ENCODE measurements at places on chromosomes 4 and X.

DNA sequence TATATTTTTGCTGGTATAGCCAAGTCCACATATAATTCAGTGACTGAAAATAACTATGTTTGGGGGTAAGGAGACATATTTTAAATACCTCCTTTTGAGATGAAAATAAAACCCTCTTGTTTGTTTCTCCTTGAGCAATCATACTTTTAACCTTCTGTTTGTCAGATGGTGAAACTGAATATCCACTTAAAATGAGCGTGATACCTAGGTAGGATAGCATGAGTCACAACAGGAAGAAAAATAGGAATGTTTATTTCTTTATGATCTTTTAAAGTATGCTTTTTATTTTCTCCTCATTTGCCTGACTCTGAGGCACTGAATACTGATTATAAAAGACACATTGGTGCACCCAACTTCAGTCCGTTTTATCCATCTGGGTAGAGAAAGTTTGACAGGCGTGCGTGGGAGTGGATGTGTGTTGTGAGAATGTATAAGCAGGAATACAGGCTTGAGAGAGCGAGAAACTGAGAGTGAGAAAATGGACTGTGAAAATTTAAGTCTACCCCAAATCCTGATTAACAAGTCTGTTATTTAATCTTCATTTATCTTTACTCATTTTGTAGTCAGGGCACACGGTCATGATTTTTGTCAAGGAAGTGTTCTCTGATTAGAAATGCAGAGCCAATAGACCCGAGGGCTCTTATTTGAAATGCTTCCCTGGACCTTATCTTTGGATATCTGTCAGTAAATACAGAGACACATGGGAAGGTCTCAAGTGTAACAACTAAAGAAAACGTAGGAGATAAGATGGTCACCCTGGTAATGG, 62.1 kb upstream of the ANTXR2 start:
- DNase-seq = no peak

DNA sequence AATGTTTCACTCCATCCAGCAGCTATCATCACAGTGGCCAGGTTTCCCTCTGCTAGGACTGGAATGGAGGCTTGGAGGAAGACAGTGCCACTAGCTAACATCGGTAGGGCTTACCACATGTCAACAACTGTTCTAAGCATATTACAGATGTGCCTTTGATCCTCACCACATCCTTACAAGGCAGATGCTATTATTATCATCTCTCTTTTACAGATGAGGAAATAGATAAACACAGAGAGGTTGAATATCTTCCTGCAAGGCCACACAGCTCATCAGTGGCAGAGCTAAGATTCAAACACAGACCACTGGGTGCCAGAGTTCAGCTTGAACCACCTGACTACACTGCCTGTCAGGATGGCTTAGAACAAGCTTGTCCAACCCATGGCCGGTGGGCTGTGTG, 47.4 kb downstream of the MAMLD1 start:
- no peak for DNase-seq

DNA sequence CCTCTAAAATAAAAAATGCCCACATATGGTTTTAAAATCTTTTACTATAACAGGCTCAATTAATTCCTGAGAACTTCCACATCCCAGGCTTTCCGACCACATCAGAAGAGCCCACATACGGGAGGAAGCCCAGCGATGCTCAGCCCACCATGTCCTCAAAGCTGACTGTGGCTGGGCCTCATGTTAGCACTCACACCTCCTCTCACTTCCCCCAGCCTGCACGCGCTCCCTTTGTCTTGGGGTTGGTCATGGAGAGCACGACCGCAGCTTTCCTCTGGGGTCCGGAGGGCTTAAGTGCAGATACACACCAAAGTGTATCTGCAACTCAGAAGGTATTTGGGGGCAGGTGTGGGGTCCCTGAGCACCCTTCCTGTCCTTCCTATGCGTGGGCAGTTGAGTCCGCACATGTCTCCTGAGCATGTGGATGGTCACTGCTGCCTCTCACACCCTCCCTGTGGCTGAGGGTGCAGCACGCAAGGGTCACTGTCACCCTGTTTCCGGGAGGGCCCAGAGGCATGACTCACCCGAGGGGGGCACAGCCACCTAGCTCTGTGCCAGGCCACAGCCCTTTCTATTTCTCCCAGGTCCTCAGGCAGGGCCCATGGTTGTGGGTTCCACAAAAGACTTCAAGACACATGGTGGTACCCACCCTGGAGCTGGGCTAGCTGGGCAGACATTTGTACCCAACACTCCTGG, 21.2 kb downstream of the WDR1 start:
- no peak for DNase-seq

DNA sequence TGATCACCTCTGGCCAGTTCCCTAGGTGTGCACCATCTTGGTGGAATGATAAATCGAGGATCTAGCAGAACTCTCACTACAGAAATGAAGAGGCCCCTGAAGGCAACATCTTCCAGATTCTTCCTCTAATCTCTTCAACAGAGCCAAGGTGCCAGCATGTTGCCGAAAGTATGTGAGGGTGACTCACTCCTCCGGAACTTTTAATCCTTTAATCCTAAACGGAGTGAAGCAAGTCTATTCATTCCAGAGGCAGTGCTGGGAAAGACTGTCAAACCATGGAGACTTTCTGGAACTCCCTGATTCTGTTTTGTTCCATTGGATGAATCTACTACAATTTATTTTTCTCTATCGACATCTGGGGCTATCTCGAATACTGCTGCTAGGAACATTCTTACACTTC, 68.7 kb downstream of the SUPT20HL2 start:
- peak; percentile 15 for DNase-seq

DNA sequence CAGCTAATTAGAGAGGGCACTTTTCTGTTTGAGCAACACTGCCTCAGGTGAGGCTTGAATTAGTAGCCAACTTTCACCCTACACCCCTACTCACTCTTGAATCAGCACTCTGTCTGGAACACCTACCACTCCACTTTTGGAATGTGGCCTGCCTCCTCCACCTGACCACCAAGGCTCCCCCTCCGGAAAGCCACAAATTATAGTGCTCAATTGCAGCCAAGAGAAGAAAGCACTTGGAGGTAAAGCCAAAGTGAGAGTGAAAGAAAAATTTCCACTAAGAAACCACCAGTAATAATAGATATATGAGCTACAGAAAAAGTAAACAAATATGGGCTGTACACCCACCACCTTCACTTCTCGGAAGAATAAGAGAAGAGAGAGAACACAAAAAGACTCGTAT, 41.1 kb downstream of the PPP3CA start:
- no peak for DNase-seq

DNA sequence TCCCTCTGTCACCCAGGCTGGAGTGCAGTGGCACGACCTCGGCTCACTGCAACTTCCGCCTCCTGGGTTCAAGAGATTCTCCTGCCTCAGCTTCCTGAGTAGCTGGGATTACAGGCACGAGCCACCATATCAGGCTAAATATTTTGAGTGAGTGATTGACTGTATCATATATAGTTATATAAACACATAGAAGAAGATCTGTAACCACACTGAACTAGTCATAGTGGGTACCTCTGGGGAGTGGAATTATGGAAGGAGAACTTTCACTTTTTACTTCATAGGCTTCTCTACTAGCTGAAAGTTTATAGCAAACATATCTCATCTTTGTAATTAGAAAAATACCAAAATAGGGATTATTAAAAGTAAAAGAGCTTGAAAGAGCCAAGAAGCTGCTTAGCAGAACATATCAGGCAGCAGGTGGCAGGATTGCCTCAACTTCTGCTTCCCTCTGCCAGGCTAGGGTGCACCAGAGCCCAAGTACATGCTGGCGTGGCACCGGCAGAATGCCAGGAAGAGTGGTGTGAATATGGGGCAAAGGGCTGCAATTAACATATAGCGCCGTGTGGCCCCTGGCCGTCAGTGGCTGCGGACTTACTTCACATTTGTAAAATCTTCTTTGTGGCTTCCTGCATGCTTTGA, 39.5 kb upstream of the CD40LG start:
- no peak for DNase-seq

DNA sequence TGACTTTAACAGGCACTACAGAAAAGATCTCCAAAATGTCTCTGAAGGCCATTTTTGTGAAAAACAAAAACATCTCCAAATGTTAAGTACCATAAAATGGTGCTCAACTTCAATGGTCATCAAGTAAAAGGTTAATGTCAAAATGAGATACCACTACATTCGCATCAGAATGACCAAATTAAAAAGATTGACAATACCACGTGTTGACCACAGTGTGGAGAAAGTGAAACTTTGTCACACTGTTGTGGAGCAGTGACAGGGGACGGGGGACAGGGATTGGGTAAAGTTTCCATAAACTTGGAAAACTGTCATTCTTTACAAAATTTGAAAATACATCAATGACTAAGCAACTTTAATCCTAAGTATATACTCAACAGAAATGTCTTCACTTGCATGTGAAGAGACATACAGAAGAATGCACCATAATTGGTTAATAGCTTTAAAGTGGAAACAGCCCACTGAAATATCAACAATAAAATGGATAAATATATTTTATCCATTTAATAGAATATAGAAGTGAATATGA, 19.1 kb upstream of the CISD2 start:
- no peak for DNase-seq

GRCh38 chr4:15551740-15552446, 82.2 kb downstream of the CC2D2A start:
- DNase-seq = no peak

DNA sequence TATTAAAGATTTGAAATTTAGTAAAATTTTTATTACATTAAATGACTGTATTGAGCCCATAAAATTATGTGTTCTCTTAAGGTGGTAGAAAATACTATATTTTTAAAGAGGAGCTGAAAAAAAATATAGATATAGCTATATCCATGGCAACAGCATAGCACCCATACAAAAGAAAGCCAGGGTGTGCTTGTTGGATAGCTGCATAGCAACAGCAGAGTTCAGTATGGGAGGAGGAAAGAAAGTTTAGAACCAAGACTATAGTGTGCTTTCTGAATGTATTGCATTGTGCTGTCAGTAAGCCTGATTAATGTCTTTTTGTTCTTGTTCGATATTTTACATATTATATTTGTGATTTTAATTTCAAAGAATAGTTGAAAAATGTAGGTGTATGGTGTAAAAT, 78.4 kb downstream of the GRID2 start:
- DNase-seq = no peak
